ENCODE measurements at places on chromosomes 4 and X.

GRCh38 chr4:106496061-106496460, 127.5 kb upstream of the GIMD1 start:
- no peak for DNase-seq

- no peak for DNase-seq
Measured at GRCh38 chr4:1474126-1475090, 68.2 kb upstream of the NKX1-1 start.

GRCh38 chr4:88166608-88167007, 8.2 kb upstream of the ABCG2 start:
- DNase-seq: no peak

- DNase-seq: no peak
Measured at GRCh38 chr4:20431543-20431951, 179.8 kb downstream of the SLIT2 start.

DNA sequence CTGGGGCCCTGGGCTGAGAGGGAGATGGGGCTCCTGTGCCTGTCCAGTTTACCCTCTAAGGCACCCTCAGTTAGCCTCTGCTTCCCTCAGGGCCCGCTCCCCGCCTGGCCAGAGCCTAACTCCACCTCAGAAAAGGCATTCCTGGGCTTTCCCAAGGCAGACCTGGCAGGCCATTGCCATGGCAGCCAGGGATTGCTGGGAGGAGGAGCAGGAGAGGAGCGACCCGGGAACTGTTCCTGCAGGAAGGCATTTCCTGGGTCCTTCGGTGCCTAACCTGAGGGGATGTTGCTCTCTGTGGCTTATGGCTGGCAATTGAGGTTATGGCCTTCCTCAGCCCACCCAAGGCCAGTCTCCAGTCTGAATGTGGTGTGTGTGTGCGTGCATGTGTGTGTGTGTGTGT, 131.3 kb downstream of the PJA1 start:
- no peak for DNase-seq

- no peak for DNase-seq
Measured at GRCh38 chr4:9952415-9952950, 68.8 kb downstream of the SLC2A9 start.

DNA sequence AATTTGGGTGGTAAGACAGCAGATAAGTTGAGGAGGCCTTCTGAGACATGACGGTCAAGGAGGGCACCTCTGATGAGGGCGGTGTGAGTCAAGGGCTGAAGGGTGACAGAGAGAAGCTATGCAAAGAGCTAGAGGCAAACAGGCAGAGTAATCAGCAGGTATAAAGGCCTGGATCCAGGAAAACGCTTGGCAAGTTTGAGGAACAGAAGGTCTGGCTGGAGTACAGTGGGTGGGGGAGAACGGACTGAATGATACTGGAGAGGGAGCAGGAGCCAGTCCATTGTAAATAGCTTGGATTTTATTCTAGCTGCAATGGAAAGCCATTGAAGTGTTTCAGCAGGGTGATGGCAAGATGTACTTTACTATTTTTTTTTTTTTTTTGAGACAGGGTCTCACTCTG, 39.3 kb downstream of the RAB33B start:
- DNase-seq: no peak
